ENCODE measurements at places on chromosomes 5 and 9.

GRCh38 chr9:85478847-85479246 is 262.9 kb downstream of the AGTPBP1 start:
- DNase-seq = no peak

- DNase-seq = no peak
Observed at GRCh38 chr5:125717209-125717608, 706.0 kb upstream of the GRAMD2B start.

- DNase-seq = no peak
Observed at GRCh38 chr5:142322403-142322746, 2.4 kb downstream of the SPRY4 start.

DNA sequence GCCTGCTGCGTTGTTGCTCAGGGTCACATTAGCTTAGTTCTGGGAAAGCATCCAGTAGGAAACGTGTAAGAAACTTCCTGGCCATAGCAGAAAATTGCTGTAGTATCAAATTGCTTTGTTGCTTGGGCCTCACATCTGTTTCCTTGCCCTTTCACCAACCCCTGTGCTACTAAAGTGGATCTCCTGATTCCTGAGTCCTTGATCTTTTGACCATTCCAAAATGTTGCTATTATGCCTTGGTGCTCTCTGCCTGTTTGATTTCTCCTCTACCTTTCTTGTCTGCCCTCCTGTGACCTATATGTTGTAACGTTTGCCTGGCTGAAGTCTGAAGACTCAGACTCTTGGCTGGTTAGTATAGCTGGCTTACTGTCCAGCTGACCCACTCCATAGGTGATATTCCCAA is 350.5 kb downstream of the ADGRV1 start:
- DNase-seq = peak; percentile 51

- no peak for DNase-seq
Observed at GRCh38 chr9:84300271-84300670, 40.3 kb downstream of the SLC28A3 start.

GRCh38 chr9:18495065-18495464 is 21.1 kb downstream of the ADAMTSL1 start:
- DNase-seq = no peak

- no peak for DNase-seq
Observed at GRCh38 chr5:35316611-35317274, 86.5 kb upstream of the PRLR start.

DNA sequence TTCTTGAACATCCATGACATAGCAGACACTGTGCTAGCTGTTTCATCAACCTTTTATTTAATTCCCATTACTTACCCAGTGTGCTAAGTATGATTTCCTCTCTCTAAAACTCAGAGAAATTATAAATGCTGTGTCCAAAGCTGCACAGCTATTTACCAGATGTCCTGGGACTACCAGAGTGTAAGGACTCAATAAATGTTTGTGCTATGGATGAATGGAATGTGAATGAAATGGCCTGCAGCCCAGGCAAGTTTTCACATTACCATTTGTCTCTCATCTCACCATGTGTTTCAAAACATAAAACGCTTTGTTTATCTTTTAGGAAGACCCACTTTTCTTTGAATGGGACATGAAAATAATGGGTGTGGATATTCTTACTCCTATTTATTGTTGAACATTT is 96.2 kb downstream of the ARHGEF28 start:
- peak; percentile 14 for DNase-seq

GRCh38 chr5:140213370-140213983 is 38.5 kb downstream of the CYSTM1 start:
- DNase-seq = no peak

- DNase-seq = no peak
Observed at GRCh38 chr5:68194386-68194785, 21.2 kb upstream of the PIK3R1 start.

GRCh38 chr5:74126294-74126693 is 500.3 kb downstream of the ARHGEF28 start:
- no peak for DNase-seq

GRCh38 chr5:154444556-154445421 is 1.0 kb upstream of the SAP30L start:
- no peak for DNase-seq

DNA sequence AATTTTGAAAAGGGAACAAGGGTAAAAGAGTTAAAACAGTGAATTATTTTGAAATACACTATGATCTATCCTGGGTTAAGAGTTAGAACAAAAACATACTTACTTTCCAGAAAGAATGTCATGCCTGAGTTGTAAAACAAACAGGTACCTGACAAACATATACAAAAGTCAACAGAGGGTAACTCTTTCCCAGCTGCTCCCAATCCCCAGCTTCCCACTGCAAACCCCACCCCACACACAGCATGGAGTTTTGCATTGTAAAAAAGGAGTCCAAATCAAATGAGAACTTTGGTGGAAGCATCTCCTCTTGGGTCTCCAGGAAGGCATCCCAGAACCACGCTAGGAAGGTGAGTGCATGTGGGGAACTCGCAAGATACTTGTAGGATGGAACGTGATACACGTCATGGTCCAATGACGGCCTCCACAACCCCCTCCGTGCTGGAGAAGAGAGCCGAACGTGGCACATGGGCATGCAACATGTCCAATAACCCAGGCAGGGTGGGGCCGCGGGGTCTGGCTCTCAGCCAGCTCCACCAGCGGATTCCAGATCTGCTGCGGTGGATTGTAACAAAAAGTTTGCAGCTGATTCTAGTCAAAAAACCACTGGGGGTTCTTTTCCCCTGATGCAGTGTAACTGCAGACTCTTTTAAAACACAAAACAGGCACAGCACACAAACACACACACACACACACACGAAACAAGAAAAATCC is 55.8 kb downstream of the EPB41L4B start:
- no peak for DNase-seq

GRCh38 chr5:57696825-57697570 is 214.4 kb upstream of the ACTBL2 start:
- no peak for DNase-seq

DNA sequence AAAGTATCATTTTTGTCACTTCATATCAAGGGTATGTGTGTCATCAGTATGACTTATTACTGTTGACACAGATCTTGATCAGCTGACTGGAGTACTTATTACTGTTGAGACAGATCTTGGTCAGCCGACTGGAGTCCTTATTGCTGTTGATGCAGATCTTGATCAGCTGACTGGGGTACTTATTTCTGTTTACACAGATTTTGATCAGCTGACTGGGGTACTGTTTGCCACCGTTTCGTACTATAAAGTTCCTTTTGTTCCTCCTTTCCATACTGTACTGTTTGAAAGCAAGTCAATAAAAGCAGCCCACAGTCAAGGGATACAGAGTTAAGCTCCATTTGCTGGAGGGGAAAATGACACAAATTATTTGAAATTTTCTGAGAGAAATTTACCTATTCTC is 347.3 kb downstream of the CDH12 start:
- DNase-seq = no peak

DNA sequence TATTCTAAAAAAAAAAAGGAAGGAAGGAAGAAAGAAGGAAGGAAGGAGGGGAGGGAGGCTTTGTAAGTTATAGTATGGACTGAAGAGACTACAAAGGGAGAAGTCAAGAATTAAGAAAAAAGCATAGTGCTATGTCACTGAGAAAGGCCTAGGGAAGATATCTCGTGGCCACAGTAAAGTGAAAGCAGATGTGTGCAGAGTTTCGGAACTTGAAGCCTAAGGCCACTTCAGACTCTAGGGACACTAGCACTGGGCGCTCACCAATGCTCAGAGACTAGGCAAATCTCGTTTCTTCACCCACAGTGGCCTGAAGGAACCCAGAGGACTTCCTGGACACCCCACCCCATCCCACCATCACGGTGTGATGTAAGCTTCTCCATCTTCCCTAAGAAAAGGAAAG is 181.4 kb upstream of the TRPM3 start:
- DNase-seq = no peak

GRCh38 chr5:17766031-17766430 is 131.8 kb downstream of the TAF11L14 start:
- no peak for DNase-seq

DNA sequence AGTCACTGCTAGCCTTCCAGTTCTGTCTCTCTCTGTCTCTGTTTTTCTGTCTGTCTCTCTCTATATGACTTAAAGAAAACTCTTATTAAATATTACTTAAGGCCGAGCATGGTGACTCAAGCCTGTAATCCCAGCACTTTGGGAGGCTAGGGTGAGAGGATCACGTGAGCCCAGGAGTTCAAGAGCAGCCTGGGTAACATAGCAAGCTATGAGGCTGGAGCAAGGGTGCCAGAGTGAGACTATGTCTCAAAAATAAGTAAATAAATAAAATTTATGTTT is 1.7 kb upstream of the GBGT1 start:
- no peak for DNase-seq
